ENCODE measurements at places on chromosomes 5 and 9.

DNA sequence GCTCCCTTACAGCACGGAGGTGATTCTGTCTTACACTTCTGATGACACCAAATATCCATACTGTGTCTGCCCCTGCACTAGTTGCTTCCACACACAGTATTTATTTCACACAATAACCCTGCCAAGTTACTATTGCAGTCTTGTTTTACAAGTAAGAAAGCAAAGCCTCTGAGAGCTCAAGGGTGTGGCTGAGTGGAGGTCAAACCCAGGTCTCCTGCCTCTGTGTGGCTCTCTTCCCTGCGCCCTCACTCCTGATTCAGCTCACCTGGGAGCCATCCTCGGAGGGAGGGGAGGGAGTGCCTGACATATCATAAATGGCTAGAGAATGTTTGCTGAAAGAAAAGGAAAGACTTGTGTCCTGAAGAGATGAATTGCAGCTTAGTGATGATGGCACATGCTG lies 41.0 kb downstream of the MVB12B start:
- DNase-seq: no peak

- DNase-seq: no peak
Measured at GRCh38 chr9:125008599-125008998, 67.7 kb upstream of the GOLGA1 start.

DNA sequence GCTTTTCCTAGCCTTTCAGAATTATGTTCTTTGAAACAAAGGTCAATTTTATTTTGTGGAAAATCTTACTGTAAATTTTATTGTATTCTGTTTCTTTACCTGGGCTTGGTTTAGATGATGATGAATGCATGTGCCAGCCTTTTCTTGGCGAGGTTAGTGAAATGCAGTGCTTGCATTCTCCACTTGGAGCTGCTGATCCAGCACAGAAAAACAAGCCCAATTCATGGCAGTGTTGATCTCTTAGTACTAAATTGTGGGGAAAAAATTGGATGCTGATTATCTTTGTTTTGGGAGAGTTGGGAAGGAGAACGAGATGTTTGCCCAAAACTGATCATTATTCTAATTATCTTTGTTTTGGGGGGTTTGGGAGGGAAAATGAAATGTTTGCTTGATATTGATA lies 3.7 kb downstream of the HABP4 start:
- no peak for DNase-seq

GRCh38 chr5:125700380-125700861 lies 722.8 kb upstream of the GRAMD2B start:
- no peak for DNase-seq

- no peak for DNase-seq
Measured at GRCh38 chr5:96083361-96083881, 121.8 kb upstream of the ELL2 start.

DNA sequence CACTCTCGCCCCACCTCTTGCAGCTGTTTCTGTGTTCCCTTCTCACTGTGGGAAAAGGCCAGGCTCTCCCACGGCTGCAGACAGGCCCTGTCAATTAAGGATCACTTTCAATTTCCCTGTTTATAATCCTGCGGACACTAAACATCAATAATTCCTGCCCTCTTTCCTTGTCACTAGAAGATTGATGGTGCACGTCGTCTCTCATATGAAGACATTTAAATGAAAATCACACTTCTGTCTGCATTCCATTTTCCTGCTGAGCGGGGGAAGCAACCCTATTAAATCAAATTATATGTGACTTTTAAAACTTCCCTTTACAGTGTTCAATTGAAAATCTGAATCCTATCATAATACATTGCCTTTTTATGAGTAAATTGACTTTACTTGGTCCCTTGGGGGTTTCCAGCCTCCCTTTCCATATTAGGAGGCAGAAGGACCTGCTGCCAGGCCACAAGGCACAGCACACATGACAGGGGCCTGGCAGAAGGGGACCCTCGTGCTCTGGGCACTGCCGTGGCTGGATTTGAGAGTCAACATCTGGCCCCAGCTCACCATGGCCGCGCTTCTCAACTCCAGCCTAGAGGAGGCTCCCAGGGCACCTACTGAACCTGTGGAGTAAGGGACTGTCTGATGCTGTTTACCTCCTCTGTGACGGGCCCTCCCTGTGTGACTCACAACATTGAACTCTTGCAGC lies 311.0 kb upstream of the IRX4 start:
- DNase-seq: no peak

GRCh38 chr5:21689587-21689986 lies 1163.6 kb downstream of the CDH12 start:
- no peak for DNase-seq

GRCh38 chr5:150960791-150961396 lies 56.1 kb upstream of the ZNF300 start:
- no peak for DNase-seq

GRCh38 chr5:21895766-21896350 lies 957.3 kb downstream of the CDH12 start:
- no peak for DNase-seq

Data from stimulated activated CD8-positive, alpha-beta memory T cell treated with anti-CD3 and anti-CD28 coated beads, Interleukin-7, amount 100 ng/mL, for 4 hours (primary cell).